ENCODE measurements at places on chromosomes 6 and 20.

- DNase-seq = no peak
Measured at GRCh38 chr20:41669708-41670263, 51.6 kb upstream of the CHD6 start.

GRCh38 chr6:149941583-149942460 is at the start of gene ULBP2:
TSS of gene ULBP2 (plus strand) at chr6:149942014. CDS start at chr6:149942073, 59 bp downstream.
- DNase-seq = peak; percentile 93

- no peak for DNase-seq
Measured at GRCh38 chr20:42742926-42743325, 446.8 kb downstream of the PTPRT start.

DNA sequence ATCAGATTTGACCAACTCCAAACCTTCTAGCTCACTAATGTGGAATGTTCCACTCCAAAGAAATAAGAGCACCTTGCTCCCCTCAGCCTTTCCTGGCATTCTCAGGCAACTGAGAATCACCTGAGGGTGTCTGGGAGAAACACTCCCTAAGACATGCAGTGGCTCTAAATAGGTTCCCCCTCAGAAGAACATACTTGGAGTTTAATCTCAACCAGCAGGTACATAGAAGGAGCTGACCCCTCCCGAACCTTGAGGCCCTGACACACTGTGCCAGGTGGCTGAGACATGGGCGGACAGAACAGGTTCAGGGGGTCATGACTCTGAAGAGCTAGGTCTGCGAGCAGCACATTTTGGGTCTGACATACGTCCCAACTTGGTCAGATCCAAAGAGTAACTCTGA is 107.6 kb upstream of the MAP3K4 start:
- no peak for DNase-seq

DNA sequence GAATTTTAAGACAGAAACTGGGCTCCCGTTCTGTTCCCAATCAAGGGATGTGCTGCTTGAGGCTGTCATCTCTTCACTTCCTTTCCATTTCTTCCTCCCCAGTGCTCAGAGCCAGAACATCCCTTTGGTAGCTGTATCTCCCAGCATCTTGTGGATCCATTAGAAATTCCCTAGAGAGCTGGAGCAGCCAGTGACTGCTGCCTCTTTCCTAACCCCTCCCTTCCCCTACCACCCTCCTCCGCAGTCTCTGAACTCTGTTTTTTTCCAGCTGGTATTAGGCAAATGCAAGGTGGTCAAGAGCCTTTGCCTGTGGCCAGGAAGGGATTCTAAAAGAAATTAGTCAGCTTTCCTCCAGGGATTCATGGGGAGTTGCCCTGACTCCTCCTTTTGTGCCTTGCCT is 208.0 kb downstream of the EYA2 start:
- DNase-seq = no peak

GRCh38 chr20:41586772-41587171 is 31.4 kb downstream of the CHD6 start:
- DNase-seq = no peak

DNA sequence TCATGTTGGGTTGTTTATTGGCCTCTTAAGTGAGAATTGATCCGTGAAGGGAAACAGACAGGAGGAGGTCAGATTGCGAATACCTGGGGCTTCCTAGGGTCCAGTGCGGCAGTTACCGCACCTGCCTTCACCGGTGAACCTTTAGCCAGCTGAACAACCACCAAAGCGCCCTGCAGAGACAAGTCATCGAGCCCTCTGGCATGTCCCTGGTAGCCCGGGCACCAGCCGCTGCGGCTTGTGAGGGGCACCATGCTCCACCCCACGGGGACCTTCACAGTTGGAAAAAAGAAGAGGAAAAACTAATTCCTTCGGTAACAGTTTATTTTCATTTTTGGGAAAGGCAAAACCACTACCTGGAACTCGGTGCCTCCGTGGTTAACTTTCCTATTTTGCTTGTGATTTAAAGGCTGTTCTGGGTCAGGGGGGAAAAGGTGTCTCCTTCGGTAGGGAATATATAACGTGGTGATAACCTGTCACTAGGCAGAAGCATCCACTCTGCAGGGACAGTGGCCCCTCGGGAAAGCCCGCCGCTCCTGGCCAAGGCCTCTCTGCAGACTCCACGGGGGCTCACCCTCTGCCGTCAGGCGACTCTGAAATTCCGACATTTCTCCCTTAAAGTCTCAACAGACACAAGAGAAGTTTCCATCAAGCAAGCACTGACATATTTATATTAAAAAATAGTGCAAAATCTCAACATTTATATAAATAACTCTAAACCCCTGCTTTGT is 30.7 kb upstream of the ZBP1 start:
- no peak for DNase-seq

- no peak for DNase-seq
Measured at GRCh38 chr6:97440590-97441176, 157.7 kb upstream of the MMS22L start.

DNA sequence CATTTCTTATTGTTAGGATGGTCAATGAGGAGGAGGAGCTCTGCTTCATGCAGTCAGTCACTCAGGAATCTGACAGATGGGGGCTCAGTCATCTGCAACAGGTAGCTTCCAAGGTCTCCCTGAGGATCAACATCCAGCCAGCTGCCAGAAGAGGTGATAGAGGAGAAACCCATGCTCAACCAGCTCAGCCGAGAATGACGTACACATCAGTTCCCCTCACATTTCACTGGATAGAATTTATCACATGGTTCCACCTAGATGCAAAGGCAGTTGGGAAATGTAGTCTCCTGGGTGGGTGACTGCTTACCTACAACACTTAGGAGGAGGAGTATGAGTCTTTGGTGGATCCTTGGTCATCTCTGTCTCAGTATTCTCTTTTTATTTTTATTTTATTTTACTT is 144.5 kb downstream of the CEBPB start:
- DNase-seq = no peak

DNA sequence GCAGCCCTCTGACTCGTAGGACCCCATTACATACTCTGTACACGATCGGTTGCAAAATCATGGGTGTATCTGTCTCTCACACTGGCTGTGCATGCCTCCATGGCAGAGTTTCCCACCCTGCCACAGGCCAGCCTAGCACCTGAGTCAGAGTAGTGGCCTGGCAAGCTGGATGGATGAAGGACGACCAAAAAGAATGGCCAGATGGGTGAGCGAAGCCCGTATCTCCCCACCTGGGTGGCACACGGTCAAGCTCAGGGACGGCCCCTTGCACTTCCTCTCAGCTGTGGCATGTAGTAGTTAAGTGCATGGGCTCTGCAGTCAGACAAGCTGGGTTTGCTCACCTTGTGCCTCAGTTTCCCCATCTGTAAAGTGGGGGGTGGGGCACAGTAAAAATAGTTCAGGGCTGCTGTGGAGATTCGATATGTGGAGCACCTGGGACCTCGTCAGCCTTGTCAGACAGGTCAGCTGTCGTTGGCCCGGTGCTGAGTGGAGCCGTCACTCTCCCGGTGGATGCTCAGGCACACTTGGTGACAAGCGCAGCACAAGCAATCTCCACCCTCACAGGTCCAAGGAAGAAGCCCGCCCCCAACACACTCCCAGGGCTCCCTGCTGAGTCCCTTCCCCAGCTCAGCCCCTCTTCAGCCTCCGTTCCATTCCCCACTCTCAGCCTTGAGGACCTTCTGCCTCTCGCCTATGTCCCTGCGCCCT is 12.6 kb downstream of the CPNE5 start:
- DNase-seq = no peak

GRCh38 chr20:52622081-52622480 is 350.1 kb upstream of the TSHZ2 start:
- no peak for DNase-seq

DNA sequence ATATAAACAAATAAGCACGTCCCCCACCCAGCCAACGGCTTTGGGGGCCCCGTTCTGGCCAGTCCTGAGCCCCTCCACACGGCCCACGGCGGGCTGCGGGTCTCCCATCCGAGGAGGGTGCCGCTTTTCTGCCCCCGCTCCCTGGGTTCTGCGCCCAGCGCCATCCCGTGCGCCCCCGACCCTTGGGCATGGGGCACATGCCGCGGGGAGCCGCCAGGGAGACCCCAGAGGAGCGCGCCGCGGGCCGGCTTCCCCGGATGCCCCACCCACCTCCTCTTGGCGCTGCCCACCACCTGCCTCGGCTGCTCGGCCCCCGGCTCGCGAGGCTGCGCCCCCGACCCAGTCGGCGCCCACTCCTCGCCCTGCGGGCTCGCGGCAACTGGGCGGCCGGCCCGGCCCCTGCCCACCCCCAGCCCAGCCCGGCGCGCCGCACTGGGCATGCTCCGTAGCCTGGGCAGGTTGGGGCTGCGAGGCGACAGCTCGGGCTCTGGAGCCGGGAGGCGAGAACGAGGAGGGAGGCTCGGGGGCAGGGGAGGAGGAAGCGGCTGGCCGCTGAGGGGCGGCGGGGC is 570 bp upstream of the PLCB4 start:
- no peak for DNase-seq

GRCh38 chr6:5337573-5337972 is 76.3 kb downstream of the FARS2 start:
- no peak for DNase-seq

GRCh38 chr6:164753517-164753916 is 555.9 kb downstream of the C6orf118 start:
- no peak for DNase-seq

- DNase-seq = no peak
Measured at GRCh38 chr6:3762359-3762758, 10.8 kb upstream of the PXDC1 start.

- DNase-seq = no peak
Measured at GRCh38 chr6:151070631-151071051, 169.1 kb upstream of the AKAP12 start.

GRCh38 chr6:43143235-43144128 is 27.6 kb upstream of the SRF start:
- DNase-seq = peak; percentile 75

GRCh38 chr6:140321891-140322290 is 947.4 kb upstream of the CITED2 start:
- no peak for DNase-seq

DNA sequence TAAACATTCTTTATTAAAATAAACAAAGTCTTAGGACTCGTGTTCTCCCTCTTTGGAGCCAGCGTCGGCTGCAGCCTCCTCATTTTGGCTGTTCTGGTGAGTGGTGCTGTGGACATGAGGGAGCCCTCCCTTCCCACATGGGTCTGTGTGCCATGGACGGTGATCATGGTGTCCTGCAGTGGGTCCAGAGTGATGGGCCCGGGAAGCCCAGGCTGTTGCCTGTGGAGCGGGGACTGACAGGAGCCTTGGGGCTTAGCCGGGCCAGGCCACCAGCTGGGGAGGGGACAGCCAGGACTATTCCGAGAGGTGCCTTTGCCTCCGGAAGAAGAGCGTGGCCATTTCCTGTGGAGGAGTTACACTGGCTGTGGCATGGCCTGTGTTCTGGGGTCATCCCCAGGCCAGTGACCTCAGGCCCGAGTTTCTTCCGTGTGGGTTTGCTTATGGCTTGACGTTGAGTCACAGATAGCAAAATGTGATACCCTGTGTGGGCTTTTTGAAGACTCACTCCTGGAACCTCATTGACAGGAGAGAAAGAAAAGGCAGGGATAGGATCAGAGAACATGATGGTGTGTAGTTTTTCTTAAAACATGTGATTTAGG is 153.4 kb downstream of the DTNBP1 start:
- DNase-seq = no peak

DNA sequence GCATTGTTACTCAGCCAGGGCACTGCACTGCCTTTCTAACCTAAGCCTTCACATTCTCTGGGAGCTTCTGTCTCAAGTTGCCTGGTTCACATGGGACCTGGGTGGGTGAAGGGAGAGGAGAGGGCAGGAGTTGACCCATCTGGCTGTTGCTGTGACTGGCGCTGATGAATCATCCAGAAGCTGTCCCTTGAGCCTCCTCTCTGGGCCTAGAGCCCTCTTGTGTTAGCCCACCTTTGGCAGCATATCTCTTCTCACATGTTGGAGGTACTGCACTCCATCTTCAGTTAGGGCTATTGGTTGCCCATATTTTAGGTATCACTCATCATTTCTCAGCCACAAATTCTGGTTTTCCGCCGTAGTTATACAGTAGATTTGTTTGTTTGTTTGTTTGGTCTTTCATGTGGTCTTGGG is 19.8 kb downstream of the XRN2 start:
- DNase-seq = no peak

DNA sequence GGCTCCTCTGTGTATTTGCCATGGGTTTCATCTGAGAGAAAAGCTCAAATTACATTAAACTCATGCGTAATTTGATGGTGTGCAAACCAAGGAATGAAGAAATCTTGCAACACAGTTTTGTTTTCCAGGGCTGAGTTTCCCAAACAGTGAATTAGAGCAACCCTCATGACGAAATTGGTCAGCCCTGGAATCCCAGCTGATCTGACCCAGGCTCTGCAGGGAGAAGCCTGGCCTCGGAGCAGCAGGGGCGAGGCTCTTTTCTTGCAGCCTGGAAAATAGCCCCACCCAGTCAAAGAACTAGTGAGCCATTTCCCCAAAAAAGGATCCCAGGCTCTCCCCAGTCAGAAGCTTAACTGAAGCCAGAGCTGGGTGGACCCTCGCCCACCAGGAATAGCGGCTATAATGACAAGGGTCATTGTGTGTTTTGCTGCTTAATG is 107.3 kb upstream of the SNX9 start:
- no peak for DNase-seq

DNA sequence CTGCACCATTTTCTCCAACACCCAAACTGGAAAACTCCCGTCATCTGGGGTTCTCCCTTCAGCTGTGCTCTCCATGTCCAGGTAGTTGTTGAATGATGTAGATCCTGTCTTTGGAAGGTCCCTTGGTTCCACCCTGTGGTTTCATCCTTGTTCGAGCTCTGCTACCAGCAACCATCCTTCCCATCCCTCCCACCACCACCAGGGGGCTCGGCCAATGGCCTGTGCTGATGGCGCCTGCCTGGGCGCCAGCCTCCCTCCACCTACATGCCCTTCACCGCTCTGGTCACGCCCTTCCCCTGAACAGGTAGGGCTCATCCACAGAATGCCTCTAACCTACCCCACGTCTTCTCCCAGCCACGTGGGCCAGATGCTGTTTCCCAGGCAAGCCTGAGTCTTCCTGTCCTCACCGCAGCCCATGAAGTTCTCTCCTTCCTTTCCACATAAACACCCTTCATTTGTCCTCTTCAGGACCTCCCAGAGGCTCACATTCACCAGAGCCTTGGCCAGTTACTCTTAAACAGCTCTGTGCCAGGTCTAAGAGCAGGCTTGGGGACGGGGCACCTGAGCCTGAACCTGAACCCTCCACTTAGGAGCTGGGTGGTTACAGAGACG is 75.1 kb upstream of the DUSP22 start:
- no peak for DNase-seq

- no peak for DNase-seq
Measured at GRCh38 chr20:9534025-9534424, 19.6 kb downstream of the LAMP5 start.

GRCh38 chr6:148517470-148517869 is 174.8 kb downstream of the SASH1 start:
- no peak for DNase-seq

- peak; percentile 66 for DNase-seq
Measured at GRCh38 chr6:111874025-111874415, 768 bp upstream of the FYN start.

- no peak for DNase-seq
Measured at GRCh38 chr6:151255811-151256210, 16.0 kb downstream of the AKAP12 start.

- no peak for DNase-seq
Measured at GRCh38 chr6:7851780-7852179, 58.8 kb downstream of the TXNDC5 start.
